ENCODE measurements at places on chromosomes 11 and 22.
A peak's percentile ranks its signal among the peaks of the same experiment; 100 is the strongest.

DNA sequence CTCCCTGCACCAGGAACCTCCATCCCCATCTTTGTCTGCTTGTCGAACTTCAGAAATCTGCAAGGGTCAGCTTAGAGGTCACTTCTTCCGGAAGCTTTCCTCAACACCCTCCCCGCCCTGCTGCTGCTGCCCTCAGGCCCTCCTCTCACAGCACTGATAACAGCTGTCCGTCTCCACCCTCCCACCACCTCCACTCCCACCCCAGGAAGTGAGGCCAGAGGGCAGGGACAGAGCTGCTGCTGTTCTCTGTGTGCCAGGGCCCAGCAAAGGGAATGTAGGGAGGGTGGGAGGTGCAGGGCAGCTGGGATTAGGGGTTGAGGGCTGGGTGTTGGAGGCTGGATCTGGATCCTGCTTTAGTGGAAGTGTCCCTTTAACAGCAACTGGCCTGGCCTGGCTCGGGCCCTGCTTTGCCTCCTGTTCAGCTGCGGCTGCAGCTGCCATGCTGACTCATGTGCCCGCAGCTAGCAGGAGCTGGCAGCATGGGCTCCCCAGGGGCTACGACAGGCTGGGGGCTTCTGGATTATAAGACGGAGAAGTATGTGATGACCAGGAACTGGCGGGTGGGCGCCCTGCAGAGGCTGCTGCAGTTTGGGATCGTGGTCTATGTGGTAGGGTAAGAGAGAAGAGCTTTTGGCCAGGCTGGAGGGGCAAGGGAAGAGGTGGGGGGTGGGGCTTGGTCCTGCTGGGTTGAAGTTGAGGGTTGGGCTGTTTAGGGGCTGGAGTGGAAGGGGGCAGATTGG, at the start of gene P2RX6:
P2RX6 (plus strand) TSS at position 440 of the 740 bp plus-strand sequence; CDS start at position 450, 10 bp downstream.
- DNase-seq: no peak

DNA sequence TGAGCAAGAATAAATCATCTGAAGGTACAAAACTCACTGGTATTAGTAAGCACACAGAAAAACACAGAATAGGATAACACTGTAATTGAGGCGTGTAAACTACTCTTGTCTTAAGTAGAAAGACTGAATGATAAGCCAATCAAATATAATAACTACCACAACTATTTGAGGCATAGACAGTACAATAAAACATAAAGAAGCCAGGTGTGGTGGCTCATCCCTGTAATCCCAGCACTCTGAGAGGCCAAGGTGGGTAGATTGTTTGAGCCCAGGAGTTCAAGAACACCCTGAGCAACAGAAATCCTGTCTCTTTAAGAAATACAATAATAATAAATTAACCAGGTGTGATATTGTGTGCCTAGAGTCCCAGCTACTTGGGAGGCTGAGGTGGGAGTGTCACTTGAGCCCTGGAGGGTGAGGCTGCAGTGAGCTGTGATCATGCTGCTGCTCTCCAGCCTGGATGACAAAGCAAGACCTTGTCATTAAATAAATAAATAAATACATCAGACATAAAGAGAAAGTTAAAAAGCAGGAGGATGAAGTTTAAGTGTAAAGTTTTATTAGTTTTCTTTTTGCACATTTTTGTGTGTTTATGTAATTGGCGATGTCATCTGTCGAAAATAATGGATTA, 390.6 kb downstream of the DYNC2H1 start:
- no peak for DNase-seq

GRCh38 chr11:79626135-79627075, 185.6 kb upstream of the TENM4 start:
- no peak for DNase-seq

DNA sequence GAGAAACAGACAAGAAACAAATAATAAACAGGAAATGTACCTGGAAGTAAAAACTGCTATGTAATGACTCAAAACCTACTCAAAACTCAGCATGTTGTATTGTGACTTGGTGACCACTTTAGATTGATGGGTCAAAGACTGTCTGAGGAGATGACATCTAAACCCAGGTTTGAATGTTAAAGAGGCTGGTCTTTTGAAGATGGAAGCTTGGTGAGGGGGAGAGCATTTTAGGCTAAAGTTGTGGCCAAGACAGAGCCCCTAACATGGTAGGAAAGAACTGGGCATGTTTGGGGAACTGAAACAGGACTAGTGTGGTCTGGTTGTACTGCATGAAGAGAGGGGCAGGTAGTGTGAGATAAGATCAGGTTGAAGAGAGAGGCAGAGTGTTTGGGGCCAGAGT, 85.3 kb upstream of the MYO18B start:
- no peak for DNase-seq

DNA sequence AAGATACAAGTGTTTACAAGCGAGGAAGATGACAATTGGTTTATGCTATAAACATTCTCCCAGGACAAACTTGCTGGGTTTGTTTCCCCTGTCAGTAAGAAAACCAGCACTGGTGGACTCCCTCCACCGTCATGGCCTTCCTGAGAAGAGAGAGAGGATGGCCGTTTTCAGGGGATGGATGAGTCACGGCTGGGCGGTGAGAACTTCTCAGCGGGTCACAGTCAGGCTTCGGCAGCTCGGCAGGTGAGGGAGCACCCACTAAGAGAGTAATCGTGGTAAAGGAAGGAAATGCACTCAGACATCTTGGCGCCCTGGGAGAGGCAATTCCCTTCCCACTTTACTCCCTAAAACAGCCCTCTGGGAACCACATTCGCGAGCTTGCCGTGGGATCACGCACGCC, 83.9 kb downstream of the NCAM1 start:
- no peak for DNase-seq

- DNase-seq: peak; percentile 41
Measured at GRCh38 chr11:111602865-111603610, 789 bp downstream of the SIK2 start.

GRCh38 chr11:120704256-120704750, 192.8 kb downstream of the GRIK4 start:
- no peak for DNase-seq

- peak; percentile 87 for DNase-seq
Measured at GRCh38 chr11:47616726-47617416, 22.7 kb upstream of the C1QTNF4 start.

DNA sequence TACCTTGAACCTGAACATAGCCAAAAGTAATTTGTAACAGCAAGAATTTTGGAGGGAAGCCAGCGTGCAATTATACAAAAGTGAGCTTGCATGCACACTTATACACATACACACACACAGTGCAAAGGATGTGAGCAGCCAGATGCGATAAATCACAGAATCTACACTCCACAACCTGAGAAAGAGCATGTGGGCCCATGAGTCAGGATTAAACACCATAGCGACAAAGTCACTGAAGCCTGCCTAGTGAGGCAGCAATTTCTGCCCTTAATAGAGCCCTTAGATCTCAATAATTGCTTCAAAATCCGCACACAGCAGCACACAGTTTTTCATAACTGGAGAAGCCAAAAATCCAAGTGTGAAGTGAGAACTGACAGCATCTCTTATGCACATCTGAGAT, 42.6 kb upstream of the TEAD1 start:
- no peak for DNase-seq

- no peak for DNase-seq
Measured at GRCh38 chr11:133753150-133753549, 92.2 kb downstream of the SPATA19 start.

DNA sequence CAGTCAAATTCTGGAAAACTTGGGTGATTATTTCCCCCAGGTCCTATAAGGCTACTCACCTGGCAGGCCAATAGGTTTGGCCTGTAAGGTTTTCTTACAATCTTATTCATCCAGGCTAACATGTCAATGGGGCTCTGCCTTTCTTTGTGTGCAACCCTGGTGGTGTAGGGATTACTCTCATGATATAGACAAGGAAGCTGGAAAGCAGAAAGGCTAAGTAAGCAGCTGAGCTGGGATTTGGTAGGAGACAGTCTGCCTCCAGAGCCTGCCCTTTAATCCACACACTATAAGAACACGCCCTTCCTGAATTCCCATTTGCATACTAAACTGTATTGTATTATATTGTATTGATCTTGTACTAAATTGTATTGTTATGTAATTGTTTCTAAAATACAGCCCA, 373.3 kb upstream of the CCDC90B start:
- no peak for DNase-seq

DNA sequence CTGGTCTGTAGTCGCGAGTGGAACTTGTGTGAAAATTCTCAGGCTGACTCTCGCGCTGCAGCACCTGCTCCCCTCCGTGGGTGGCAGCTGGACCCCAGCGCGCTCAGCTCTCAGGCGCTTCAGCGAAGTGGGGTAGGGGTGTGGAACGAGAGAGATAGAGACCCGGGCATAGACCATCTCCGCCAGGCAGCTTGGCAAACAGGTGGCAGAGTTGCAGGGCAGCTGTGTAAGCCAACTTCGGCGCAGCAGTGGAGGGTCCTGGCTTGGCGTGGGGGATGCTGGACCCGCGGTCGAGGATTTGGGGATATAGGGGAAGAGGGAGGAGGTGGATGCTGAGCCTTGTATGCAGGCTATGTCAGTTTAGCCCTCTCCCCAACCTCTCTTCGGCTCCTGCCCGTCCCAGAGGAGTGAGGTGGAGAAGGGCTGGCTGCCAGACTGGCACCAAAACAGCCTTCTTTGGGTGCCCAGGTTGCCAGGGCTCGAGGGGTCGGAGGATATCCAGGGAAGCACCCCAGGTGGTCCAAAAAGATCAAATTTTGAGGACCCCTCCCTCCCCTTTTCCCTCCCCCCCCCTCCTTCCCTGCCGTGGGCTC, 746 bp upstream of the CALCB start:
- DNase-seq: no peak

GRCh38 chr11:12979928-12980689, 29.0 kb upstream of the RASSF10 start:
- DNase-seq: no peak

GRCh38 chr11:108565653-108566052, 27.9 kb downstream of the EXPH5 start:
- DNase-seq: no peak

DNA sequence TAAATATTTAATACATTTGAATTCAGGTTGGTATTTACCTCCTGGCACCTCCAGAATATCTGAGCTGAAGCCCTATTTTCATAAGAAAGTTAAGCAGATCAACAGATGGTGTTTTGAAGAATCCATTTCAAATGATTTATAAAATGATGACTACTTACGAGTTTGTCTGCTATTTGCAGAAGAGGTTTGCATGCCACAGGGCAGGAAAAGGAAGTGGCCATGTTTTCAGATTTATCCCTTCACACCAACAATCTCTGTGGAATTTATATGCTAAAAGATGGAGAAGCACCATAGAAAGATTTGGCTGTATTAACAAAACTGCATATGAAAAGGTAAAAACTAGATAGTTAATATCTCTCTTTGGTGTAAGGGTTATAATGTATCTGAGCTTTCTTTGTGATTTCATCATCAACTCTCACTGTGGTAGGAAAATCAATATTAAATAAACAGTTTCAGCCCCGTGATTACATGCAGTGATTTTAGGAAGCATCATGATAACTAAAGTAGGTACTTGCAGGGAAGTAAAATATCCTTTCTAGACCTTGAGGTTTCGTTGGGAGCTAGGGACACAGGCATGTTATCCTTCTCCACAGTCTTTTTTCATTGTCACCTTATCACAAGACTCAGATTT, 2.6 kb downstream of the BMAL1 start:
- no peak for DNase-seq

DNA sequence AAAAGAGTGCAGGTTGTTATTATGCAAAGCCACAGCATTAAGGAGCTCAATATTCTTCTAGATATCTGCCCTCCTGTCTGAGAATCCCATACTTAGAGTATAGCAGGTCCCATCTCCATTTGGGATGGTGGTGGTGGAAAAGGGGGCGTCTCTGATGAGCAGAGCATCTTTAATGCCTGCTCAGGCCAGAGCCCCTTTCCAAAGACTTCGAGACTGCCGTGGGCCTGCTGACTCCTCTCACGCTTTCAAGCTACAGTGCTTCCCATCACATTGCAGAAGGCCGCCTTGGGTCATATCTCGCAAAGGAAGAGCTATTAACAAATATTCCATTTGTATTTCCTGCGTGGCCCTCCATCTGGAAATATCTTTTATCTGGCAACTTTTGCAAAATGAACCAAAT, 10.9 kb downstream of the LMO2 start:
- DNase-seq: no peak

DNA sequence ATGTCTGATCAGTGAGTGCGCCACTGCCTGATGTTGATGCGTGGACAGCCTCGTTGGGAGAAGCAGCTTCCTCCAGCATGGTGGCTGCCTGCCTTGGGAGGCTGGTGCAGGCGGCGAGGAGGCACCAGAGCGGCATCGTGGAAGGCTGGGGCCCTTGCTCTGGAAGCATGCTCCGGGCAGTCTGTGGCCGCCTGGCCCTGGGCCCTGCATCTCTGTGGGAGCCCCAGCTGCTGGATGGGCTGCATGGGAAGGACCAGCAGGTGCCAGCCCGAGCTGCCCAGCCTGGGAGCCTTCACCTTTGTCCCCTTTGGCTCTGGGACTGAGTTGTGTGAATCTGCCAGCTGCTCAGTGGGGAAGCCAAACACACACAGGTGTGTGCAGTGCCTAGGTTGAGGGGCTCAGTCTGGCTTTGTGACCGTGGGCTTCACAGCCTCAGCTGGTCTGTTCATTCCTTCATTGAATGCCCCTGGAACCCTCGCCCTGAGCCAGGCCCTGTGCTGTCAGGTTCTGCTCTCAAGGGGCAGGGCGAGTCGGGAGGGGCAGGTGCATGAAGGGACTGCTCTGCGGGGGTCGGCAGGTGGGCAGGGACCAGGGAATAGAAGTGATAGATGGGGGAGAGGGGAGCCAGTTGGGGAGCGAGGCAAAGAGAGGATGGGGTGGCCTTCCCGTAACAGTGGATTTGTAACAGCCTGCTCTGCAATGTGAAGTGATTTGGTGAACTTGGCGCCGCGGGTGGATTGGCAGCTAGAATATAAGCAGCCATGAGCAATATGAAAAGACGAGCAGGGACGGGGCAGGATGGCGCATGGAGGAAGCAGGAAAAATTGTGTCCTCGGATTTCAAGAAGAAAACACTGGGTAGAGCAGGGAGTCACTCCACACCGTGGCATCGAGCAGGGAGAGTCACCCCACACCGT, 354.2 kb downstream of the TBC1D22A start:
- DNase-seq: no peak

DNA sequence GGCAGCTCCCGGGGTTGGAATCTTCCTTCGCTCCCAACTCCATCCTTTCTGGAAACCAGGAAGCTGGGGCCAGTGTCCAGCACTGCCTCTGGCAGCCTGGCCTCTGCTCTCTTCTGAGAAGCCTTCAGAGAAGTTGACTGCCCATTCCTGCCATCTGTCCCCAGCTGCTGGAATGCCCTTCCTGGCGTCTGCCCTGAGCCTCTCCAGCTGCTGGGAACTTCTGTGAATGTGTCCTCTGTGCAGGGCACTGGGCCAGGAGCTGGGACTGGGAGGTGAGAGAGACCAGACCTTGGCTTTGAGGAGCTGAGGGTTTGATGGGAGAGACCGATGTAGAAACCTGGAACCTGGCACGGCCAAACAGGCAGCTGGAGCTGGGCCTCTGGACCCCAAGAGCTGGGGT, 5.9 kb upstream of the SOX10 start:
- no peak for DNase-seq

- DNase-seq: no peak
Measured at GRCh38 chr11:62251698-62252097, 9.7 kb downstream of the SCGB1D2 start.

DNA sequence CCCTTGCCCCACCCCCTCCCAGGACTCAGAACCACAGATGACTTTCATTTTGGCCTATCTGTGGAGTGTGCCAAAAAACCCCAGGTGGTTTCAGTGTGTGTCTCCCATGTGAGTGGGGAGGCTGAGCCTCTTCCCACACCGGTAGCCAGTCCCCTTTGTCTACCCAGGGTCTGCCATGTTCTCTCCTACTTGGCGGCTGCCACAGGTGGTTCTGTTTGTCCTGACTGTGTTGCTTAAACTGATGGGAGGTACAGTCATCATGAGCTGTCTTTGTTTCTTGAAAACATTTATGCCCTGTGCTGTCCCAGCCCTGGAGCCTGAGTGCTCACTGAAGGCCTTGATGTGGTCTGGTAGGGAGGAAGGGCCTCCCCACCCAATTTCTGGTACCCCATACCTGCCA, 39.7 kb upstream of the SUSD2 start:
- DNase-seq: no peak

All from dermis blood vessel endothelial cell (primary cell).